ENCODE measurements at places on chromosomes 4 and X.

DNA sequence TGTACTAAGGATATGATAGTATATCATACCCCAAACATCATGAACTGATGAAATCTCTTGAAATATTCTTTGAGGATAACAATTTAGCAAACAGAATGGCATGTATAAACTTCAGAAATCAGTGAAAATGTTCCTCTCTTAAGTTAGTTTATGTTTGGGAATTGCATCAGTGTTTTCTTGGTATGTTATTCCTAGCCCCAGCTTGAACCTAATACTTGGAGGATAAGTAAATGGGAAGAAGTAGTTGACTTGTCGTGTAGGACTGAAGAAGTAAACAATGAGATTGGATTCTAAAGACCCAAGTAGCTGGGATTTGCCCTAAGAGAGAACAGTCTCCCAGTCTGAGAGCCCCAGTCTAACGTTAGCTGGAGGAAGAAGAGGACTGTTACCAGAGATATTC is 355.7 kb downstream of the GALNTL6 start:
- no peak for DNase-seq

DNA sequence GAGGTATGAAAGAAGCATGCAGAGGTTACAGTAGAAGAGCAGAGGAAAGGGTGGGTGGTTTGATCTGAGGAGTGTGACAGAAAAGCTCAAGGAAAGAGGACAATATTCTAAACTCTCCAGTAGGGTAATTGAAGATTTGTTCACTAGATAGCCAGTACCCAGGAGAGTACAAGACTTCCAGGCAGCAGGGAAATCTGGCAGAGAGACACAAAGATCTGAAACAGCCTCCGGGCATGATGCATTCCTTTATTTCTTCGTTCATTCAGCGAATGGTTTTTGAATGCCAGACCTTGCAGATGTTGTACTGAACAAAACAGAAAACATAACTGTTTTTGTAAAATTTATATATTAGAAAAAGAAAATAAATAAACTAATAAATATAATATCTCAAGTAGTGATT is 766.6 kb downstream of the FAT4 start:
- DNase-seq, result no peak

DNA sequence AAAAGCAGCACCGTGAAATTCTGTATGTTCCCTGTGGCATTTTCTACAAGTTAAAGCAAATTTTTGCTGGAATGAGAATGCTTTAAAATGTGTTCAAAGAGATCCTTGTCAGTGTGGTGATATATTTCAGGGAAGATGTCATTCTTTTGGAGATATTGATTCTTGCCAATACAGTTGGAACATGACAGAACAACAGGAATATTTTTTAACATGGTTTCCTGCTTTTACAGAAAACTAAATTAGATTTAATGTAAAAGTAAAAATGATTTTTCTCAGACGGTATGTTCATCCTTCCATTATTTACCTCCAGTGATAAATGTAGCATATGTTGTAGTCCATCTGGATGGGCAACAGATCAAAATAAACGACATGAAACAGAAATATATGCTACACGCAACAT is 474.8 kb downstream of the TMA16 start:
- no peak for DNase-seq

DNA sequence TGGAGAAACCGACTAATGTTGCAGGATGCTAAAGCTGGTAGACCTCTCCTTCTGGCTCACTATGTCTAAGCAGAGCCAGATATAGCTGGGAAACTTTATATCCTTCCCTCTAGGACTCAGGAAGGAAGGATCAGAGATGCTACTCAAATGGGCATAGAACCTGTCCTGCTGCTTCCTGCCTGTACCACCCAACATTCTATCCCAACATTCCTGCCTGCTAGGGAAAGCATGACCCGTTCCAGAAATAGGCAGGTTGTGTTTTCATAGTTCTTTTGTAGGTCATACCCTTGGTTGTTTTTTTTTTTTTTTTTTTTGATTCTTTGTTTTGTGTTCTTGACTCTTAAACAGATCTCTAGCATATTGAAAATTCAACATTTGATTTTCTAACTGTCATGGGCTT is 5.3 kb downstream of the NPNT start:
- no peak for DNase-seq

DNA sequence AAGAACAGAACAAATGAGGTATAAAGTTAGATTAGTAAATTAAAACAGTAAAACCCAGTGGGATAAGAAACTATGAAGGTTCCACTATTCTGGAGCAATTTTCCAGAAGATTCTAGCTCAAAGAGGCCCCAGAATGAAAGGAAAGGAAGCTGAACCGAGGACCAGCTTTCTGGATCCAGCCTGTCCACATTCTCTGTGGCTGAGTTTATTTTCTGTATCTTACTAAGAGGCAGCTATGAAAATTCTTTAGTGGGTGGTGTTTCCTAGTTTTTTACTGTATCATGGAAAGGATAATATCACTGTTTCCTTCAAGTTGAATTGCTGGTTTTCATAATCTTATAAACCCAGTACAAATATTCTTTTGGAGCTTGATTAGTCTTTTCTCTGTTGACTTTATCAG is 11.8 kb downstream of the DAPP1 start:
- DNase-seq, result no peak

DNA sequence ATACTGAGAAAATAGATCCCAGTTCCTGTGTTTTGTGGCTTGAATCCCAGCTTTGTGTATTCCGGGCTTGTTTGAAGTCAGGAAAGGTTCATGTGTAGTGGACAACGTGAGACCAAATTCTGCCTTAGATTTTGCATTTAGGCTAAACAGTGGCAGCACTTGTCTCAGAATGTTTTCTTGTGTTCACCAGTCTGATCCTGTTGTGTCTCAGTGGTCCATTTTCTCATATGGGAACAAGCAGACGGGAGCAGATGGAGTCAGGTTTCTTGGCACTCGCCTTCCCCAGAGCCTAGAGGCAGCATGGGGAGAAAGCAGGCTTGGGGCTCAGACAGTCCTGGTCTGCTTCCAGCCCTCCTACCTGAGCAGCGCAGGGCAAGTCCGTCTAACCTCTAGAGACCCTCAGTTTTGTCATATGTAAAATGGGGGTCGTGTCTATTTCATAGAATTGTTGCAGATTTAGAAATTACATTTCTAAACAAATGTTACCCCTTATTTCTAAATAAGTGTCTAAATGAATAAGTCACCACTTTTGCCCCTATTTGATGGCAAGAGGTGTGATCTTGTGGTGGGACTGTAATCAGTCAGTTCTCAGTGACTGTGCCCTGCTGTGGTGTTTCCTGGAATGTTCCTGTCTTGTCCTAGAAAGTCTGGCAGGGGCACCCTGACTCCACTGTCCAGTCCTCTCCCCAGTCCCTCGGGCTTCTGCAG is 28.3 kb upstream of the MSANTD1 start:
- DNase-seq, result no peak

DNA sequence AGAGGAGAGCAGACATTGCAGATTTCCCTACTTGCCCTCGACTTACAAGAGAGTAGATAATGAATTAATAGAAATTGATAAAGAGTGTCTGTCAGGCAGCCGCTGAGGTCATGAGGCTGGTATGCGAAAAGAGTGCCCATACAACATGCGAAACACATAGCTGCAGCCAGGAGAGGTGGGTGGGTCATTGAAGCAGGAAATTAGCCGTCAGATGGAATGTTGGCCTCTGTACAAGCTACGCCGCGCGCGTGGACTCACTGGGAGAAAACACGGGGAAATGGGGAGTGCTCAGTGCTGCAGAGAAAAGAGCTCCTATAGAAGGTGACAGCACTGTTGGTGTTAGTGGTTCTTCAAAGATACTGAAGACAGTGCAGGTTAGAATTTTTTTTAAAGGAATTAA is 125.1 kb downstream of the RAPGEF2 start:
- DNase-seq, result peak; percentile 92

GRCh38 chr4:166459621-166460020 is 586.6 kb downstream of the TLL1 start:
- no peak for DNase-seq

DNA sequence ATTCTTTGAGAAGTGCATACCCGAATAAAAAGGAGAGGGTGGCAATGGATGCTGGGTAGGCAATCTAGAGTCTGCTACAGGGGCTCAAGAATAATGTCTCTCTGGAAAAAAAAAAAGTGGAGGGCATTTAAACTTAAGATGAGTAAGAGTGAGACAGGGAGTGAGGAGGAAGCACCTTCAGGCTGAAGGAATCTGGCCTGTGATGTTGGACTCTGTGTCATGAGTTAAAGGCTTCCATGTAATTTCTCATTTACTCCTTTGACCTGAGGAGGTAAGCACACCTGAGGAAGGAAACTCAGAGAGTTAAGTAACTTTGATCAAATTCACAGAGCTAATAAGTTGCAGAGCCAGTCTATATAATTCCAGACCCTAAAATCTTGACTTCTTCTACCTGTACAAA is 3.2 kb upstream of the PRKG2 start:
- no peak for DNase-seq

DNA sequence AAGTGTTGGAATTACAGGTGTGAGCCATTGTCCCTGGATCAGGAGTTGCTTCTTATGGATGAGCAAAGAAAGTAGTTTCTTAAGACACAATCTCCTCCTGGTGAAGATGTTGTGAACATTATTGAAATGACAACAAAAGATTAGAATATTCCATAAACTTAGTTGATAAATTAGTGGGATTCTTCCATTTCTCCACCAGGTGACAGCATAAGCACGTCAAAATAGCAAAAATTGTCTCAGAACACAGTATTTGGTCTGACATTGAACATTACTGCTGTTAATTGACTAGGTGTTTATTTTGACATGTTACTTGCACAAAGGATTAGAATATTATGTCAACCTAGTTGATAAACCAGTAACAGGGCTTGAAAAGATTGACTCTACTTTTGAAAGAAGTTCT is 21.6 kb downstream of the CLDN34 start:
- DNase-seq, result no peak

DNA sequence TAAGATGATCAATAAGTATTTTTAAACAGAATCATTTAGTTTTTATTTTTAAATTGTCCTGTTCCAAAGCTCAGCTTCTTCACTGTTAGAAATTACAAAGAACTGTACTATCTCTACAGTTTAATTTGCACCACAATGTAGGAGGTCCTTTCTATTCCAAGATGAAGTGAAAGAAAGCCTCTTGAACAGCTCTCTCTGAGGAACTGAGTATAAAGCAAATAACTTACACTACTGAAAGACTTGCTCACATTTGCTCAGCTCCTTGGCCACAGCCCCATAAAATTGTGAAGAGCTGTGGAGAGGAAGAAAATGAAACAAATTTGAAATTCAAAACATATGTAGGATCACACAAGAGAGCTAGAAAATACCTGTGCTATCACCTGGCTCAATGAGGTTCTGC is 68.6 kb downstream of the ENPEP start:
- DNase-seq, result no peak

GRCh38 chr4:165184220-165184619 is 23.1 kb upstream of the KLHL2 start:
- no peak for DNase-seq

GRCh38 chr4:152516156-152516555 is 19.7 kb downstream of the FBXW7 start:
- DNase-seq, result no peak

GRCh38 chr4:166091146-166091545 is 218.1 kb downstream of the TLL1 start:
- no peak for DNase-seq

GRCh38 chr4:124337874-124338273 is 374.7 kb downstream of the ANKRD50 start:
- no peak for DNase-seq

DNA sequence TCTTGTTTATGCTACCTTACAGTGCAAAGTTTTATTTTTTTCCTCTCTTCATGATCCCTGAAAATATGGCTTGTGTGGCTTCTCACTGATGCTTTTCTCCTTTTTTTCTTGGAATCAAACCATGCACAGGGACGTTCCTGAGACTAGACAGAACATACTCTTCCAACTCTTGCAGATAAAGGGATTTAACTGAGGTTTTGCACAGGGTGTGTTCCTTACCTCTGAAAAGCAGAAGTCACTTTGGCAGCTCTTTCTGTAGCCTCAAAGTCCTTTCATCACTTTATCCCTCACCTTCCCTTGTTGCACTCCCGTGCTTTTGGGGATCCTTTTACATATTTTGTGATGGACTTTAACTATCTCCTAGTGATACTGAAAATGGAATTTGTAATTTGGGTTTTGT is 300.1 kb downstream of the SPRY1 start:
- DNase-seq, result peak; percentile 79

GRCh38 chrX:11611965-11612364 is 53.8 kb downstream of the ARHGAP6 start:
- DNase-seq, result no peak

DNA sequence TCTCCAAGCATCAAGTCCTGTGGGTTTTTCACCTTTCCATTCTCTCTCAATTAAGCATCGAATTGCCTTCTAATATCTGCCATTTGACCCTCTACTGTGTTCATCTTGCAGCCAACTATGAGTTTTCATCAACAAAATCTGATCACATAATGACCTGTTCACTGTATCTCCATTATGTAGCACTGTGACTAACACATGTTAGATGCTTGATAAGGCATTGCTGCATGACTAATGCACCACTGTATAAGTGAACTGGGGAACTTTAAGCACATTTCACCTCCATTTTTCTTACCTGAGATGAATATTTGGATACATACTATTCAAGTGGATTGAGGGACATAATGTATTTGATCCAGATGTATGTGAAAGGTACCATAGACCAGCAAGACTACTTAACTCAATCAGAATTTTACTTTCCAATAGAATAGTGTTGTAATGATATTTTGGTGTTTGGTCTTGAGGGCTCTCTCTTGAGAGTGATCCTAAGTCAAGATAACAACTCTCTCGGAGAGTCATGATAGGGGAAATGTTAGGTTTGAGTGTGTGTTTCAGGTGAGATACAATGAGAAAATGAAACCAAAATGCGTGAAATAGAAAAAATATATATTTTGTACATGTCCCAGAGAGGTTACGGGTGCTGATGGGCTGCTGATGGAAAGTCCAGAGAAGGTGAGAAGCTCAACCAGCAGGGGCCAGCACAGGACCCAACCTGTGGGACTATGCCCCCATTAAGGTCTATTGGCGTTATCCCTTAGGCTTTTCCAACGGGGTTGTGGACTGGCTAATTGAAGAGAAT is 60.2 kb upstream of the HS3ST1 start:
- DNase-seq, result no peak

DNA sequence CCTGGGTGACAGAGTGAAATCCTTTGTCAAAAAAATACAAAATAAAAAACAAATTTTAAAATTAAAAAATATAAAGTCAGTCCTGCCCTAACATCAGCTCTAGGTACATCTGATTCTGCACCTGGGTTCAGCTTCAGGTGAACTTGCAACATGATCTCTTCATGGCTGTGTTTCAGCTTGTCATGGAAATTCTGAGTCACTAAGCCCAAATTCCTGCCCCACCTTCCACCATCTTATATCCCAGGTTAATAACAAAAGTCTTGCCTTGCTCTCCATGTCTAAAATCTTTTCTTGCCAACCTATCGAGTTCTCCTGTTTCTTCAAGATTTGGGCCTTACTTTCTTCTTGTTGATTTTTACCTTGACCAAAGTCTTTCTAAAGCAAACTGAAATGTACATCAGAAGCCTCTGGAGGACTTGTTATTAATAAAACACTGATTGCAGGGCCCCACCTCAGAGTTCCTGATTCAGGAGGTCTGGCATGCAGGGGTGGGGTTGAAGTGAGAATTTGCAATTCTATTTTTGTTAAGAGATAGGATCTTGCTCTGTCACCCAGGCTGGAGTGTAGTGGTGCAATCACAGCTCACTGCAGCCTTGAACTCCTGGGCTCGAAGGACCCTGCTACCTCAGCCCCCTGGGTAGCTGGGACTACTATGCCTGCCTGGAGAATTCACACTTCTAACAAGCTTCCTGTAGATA is 125.8 kb upstream of the VCX3A start:
- DNase-seq, result no peak

Measured in umbilical cord (tissue), 2 donors.